ENCODE measurements at places on chromosomes 5 and 9.

- no peak for DNase-seq
Measured at GRCh38 chr5:140043508-140043872, 391 bp upstream of the NRG2 start.

- DNase-seq, result no peak
Measured at GRCh38 chr9:7542693-7543092, 256.9 kb downstream of the DMAC1 start.

- no peak for DNase-seq
Measured at GRCh38 chr5:44868541-44868940, 59.8 kb downstream of the MRPS30 start.

DNA sequence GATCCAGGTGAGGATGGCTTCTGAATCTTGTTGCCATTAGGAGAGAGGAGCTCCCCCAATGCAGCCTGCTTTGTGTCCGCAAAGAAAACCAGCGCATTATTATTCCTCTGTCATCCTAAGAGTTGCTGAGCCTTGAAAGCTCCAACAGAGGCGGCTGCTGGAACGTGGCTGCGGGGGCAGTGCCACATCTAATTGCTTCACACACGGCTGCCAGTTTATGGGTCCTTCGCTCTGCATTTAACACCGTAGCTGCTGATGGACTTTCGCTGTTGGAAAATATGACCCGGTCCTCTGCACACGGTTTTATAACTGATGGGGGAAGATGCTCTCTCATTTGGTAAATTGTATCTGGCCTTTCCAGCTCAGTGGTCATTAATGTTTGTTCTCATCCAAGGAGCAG, 38.0 kb downstream of the ZNF622 start:
- DNase-seq, result no peak

GRCh38 chr5:28132151-28132550, 1093.8 kb upstream of the CDH9 start:
- no peak for DNase-seq

DNA sequence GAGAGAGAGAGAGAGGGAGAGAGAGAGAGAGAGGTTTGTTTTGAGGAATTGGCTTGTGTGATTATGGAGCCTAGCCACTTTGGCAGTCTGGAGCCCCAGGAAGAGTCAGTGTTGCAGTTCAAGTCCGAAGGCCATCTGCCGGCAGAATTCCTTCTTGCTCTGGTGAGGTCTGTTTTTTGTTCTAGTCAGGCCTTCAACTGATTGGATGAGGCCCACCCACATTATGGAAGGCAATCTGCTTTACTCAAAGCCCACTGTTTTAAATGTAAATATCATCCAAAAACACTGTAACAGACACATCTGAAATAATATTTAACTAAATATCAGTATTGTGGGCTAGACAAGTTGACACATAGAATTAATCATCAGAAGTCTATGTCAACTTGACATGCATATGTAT, 11.4 kb upstream of the GRM6 start:
- DNase-seq, result no peak

DNA sequence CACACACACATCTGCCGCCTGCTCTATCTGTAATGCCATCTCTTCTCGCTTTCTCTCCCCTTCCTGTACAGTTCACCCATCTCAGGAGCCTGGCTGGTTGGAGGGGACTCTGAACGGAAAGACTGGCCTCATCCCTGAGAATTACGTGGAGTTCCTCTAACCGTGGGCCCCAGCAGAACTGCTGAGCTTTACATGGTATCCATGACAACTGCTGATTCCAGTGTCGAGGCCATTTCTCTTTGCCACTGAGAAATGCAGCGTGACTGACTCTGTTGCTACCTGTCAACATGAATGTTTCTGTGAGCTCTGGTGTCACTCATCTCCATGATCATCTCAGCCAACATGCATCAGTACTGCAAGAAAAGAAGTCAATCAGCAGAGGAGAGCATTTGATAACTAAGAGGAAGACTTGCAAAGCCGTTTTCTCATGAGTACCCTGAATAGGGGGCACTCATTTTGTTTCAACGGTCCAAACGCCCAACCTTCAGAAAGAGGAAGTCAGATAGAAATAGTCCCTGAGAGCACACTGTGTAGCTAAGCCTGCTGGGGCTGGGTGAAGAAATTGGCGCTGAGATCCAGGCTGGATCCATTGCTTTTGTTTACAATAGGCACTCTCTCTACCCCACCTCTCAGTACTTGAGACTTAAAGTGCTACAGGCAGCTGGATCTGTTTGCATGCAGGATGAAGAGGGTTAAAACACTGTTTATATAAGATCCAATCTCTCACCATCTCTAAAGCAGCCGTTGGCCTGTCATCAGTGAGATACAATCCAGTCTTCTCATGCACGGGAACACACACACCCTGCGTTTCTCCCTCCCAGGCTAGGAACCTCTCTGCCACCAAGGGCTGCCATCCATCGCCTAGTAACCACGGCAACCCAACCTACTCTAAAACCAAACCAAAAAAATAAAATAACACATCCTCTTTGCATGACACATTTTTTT, 180.9 kb downstream of the NR3C1 start:
- DNase-seq, result peak; percentile 91

- no peak for DNase-seq
Measured at GRCh38 chr9:35628389-35628991, 10.3 kb upstream of the CD72 start.

GRCh38 chr5:149174847-149175234, 33.5 kb downstream of the ABLIM3 start:
- DNase-seq, result no peak

DNA sequence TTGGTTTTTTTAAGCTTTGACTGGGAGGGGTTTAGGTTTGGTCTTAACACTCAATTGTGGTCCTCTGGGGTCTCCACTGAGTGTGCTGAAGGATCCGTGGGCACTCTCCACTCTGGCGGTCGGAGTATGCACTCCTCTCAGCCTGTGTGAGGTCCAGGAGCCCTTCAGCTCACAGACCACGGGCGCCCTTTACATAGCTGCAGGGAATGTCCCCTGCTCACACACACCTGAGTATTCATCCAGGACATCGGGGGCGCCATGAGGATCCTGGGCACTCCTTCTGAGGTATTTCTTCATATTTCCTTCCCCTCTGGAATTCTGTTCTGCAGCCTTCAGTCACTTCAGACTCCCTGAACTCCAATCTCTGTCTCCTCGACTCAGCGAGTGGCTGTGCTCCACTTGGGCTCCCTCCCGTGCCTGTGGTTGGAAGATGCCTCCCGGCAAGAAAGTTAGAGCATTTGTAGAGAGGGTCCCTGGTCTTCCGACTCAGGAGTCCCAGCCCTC, 12.5 kb downstream of the TRIP13 start:
- DNase-seq, result no peak

DNA sequence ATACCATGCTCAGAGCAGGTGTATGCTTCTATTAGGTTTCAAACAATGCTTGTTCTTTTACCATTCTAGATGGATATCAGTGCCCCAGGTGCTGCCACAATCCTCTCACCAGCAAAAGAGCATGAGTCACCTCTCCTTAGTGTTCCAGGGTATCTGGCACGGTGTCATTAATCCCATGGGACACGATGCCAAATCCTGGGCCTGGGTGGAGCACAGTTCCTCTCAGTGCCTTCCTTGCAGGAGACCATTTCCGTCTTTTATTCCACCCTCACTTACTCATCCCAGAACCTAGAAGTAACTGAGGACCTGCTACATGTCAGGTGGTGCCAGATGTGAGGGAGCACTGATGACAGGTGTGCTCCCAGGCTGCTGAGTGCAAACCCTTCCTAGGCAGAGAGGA, 1.3 kb upstream of the OR13J1 start:
- no peak for DNase-seq

DNA sequence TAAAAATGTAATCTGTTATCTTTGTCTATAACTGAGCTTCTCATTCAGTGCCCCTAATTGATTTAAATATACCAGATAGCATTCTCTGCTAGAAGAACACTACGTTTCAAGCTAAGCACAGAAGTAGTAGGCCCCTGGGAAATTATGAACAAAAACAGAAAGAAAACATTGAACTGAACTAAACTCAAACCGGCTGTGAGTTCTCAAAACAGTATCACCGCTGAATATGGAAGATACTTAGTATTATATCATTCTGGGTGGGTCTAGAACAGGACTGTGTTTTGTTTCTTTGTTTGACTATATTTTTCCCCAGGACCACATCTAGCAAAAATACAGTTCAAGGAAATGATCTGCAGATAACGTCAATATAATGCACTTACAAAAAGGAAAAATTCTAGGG, 95.1 kb upstream of the HMHB1 start:
- DNase-seq, result no peak

DNA sequence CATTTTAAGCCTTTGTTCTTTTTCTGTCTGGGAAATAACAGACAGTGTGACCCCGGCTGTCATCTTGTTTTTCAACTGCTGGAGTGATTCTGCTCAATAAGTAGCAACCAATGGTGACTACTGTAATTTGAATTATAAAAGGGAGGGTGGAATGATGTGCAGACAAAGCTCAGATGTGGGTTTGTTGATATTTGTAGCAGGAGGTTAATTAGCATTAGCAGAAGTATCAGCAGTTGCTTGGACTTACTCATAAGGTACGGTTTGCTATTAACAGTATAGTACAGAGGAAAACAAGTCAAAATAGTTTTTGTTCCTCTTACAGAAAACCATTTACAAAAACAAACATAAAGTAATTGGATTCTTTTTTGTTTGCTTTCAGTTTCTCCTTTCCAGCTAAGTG, 140.4 kb downstream of the TUSC1 start:
- no peak for DNase-seq

- DNase-seq, result no peak
Measured at GRCh38 chr9:123251741-123252140, 16.6 kb downstream of the STRBP start.

DNA sequence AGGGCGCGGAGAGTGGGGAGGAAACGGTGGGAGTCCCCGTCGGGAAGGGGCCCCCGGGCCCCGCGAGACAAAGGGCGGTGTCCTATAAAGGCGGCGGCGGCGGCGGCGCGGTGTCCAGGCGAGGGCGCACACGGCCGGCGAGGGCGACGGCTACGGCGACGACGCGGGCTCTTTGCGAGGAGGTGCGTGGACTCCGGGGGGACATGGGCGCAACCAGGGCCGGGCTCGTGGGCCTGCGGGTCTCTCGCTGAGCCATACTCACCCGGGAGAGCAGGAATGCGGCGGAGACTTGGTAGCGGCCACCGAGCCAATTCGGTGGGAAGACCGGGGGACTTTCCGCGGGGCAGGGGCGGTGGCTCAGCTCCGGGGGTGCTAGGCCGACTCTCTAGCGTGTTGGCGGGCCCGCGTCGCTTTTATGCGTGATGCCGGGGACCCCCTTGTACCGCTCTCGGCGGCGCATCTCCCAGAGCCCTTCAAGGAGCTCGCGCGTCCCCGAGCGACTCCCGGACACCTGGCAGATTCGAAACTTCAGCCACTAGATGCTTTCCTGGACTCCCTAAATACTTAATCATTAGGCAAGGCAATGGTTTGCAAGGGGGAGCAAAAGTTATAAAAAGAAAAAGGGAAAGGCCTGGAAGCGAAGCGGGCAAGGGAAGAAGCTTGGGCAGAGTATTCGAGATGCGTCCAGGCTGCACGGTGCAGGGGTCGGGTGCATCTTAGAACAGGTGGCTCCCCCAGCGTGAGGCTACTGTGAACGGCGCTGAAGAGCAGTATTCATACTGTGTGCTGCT, 5.9 kb upstream of the TAL2 start:
- peak; percentile 47 for DNase-seq

- no peak for DNase-seq
Measured at GRCh38 chr5:149594206-149594895, 13.1 kb downstream of the ARHGEF37 start.

DNA sequence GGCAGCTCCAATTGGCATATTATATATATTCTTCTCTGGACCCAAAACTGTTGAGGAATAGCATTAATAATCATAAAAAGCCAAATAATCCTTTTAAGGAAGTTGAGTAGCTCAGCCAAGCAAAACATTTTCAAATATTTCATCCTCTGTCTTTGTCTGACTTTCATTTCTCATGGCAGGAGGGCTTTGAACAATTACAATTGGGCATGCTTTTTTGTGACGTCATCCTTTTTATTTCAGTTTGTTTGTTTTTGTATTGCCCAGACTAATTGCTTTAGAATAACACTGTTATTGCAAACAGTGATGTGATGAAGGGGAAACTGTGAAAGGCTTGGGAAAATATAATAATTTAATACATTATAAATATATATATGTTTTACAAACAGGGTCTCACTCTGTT, 65.2 kb upstream of the MAP1B start:
- DNase-seq, result no peak

DNA sequence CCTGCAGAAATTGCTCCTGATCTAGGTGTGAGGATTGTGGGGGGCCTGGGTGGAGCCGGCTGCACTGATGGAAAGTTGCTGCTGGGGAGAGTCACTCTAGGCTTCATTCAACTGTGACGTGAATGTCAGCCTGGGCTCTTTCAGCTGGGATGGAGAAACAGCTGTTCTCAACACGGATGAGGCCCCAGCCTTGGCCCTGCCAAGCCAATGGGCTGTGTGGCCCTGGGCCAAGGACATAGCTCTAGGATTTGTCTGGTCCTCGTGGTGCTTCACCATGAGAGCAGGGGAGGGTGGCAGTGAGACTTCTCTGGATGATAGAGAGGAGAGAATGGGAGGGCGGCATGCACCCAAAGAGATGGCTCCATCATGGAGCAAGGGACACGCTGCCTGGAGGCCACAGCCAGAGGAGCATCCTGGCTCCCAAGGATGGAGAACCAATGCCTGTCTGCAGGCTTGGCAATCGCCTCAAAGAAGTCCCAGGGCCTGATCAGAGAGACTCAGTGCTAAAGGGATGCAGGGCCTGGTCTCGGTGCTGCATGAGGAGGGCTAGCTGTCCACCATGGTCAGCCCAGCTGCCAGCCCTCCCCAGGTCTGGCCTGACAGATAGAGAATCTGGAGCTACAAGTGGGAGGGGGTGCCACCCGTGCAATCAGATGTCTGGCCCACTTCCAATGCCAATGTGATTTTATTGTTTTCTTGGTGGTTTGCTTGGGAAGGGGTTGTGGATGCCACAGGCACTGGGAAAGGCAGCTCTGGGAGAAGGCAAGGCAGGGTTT, 141.0 kb downstream of the GADD45G start:
- no peak for DNase-seq

DNA sequence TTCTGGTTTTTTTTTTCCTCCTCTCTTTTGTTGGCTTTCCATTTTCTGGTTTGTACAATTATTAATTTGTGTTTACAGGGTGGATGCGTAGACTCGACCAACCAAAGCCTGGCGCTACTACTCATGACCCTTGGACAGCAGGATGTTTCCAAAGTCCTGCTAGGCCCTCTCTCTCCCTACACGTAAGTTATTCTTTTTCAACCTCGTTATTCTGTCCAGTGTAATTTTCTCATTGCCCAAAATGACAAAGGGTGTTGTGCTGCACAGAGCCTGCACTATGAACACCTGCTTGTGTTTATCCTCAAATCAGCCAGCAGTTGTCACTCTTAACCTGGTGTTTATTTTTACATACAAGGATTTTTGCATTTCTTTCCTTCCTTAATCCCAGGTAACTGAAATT, 56.6 kb downstream of the RCL1 start:
- DNase-seq, result no peak

DNA sequence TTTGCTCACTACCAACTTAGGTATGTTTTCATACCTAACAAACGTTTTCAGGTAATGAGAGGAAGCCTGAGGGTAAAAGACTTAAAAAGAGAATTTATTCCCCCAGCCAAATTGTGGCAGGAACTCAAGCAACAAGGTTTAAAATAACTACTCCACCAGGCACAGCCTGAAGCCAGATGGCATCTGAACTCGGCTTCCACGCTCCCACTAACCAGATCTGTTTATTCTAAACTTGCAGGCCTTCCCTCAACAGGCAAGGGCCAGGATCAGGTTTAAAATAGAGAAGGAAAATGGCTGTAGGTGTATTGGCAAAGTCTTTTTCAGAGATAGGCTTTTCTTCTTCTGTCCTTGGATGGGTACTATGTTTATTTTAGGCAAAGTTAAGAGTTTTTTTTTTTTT, 89.4 kb downstream of the OTULIN start:
- DNase-seq, result no peak

- no peak for DNase-seq
Measured at GRCh38 chr9:85569988-85570387, 171.8 kb downstream of the AGTPBP1 start.

Data from NB4 (cell line).